ENCODE measurements at places on chromosomes 3 and 15.

DNA sequence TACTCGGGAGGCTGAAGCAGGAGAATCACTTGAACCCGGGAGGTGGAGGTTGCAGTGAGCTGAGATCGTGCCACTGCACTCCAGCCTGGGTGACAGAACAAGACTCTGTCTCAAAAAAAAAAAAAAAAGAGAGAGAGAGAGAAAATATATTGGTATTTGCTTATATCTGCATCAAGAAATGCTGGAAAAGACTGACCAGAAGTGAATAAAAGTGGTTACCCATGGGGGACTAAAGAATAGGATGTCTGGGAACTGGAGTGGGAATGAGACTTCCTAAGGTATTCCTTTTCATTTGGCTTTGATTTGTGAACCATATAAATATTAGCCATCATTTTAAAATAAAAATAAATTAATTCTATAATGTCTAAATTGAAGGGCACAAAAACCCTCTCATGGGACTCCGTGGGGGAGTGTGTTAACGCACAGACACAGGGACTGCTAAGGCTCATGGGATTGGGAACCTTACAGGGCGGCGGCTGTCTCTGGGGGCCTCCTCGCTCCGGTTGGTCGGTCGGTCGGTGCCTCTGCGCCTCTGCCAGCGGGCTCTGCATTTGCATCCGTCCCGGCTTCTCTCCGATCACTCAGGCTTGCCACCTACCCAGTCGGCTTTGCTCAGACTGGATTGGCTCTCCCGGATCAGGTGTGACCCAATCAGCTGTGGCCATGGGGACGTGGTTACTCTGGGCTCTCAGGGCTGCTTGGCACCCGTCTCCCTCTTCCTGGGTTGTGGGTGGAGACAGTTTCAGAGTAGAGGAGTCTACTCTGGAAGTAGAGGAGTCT lies 12.7 kb upstream of the TSPAN3 start:
- peak; percentile 76 for DNase-seq

DNA sequence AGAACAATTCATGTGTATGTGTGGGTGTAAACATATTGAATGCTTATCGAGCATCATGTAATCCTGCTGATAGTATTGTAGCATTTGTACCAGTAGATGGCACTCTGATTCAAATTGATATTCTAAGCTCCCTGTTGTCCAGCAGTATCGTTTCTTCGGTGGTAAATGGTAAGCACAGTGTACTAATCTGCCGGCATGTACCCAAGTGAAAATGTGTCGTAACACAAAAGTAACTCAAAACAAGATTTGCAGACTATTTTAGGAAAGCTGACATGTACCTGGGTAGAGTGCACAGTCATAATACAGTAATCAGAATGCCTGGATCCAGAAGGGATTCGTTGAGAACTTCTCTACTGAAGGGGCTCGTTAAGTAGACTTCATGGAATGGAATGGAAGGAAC lies 31.7 kb upstream of the MNS1 start:
- DNase-seq = no peak

GRCh38 chr15:33159726-33160453 lies 34.6 kb downstream of the FMN1 start:
- DNase-seq = no peak

DNA sequence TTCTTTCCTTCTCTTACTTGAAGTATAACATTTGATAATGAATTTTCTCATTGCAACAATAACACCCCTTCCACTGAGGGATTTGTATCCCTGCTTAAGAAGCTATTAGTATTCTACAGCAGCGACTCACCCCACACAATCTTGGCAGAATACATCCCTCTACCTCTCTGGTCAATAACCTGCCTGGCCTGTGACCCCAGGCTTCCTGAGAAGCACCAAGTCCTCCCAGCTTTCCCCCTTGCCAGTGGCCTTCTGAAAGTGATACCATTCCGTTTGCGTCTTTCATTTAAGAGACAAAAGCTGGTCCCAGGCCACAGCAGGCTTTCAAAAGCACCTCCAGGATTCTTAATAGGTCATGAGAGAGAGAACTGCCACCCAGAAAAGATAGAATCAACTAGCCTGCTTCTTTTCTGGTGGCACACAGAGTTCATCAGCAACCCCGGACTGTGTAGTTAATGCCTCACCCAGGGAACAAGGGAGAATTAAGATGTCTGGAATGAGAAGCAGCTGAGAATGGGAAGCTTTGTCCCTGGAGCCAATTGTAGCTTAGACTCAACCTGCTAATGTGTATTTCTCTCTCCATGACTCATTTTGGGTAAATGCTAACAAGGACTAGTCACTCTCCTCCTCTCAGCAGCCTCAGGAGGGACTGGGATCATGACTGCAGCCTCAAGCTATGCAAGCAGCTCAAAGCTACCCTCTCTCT lies 101.0 kb upstream of the CPNE4 start:
- no peak for DNase-seq

DNA sequence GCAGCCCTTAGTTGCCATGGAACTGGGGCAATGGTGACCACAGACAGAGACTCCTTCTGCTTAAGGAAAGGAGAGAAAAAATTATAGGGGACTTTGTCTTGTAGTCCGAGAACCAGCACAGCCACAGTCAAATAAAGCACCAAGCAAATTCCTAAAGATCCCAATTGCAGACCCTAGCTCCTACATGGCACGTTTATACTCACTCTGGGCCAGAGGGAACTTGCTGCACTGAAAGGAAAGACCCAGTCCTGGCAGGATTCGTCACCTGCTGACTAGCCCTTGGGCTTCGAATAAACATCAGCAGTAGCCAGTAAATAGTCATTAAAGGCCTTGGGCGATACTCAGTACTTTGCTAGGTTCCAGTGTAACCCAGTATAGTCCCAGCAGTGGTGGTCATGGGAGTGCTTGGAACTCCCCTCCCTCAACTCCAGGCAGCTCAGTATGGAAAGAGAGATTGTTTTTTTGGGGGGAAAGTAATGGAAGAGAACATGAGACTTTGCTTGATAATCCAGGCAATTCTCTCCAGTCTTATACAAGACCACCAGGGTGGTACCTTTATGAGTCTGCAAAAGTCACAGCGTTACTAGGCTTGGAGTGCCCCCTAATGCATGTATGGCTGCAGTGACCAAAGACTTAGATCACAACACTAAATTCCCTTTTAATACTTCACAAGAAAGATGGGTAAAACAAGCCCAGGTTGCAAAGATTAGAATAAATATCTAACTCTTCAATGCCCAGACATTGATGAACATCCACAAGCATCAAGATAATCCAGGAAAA lies 66.4 kb upstream of the AGTR1 start:
- no peak for DNase-seq

DNA sequence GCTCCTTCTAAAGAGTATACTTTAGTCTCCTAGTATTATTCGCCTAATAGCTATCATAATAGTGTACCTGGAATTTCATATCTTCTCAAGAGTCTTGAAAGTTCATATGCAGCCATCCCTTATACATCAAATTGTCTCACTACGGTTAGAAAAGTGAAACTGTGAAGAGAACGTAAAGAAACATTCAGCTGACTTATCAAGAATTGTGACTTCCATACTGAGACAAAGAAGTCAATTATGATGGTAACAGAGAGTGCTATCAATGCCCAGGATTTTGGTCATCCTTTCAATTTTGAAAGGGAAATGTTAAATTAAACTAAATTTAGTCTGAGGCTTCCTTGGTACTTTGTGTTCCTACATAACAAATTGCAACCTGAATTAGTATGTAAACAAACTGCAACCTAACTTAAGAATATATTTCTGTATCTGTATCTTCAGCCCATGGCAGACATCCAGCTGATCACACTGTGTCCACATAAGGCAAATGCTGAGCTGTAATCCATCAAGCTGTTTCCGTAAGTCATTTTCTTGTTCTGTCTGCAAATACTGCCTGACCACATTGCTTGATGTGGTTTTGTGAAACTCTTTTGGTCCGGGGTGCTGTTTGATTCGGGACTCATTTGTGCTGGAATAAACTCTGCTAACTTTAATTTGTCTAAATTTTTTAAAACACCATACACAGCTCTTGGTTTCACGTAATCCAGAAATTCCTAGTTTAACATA lies 469.6 kb downstream of the SI start:
- DNase-seq = no peak

- DNase-seq = no peak
Measured at GRCh38 chr3:10557781-10558373, 52.5 kb upstream of the ATP2B2 start.

GRCh38 chr15:79089331-79089889 lies 1.2 kb downstream of the RASGRF1 start:
- no peak for DNase-seq

DNA sequence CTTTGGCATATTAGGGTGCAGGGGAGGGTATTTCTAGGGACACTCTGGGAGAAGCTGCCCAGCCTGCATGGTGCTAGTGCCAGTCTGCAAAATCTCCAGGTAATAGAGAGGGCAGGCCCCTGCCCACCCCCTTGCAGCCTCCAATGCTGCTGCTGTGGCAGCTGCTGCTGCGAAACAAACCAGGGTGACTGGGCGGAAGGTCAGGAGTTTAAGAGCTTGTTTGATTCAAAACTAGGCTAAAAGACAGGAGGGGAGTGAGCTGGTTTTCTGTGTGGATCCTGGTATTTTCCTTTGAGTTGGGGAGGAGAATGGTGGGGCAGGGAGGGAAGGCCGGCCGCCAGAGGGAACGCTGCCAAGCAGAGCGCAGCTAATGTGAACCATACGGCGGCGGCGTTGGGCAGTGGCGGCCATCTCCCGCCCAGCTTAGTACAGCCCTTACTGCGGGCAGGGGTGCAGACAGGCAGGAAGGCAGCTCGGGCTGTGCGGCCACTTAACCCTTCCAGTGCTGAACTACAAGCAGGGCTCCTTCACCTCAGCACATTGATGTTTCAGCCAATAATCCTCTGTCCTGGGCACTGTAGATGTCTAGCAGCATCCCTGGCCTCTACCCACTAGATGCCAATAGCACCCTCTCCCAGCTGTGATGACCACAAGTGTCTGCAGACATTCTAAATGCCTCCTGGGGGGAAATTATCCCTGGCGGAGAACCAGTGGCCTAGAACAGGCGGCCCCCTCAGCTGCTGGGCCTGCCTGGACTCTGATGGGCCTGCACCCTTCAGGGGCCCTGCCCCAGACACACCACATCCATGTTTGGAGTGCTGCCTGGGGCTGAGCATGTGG lies 125.7 kb downstream of the EEFSEC start:
- DNase-seq = no peak

DNA sequence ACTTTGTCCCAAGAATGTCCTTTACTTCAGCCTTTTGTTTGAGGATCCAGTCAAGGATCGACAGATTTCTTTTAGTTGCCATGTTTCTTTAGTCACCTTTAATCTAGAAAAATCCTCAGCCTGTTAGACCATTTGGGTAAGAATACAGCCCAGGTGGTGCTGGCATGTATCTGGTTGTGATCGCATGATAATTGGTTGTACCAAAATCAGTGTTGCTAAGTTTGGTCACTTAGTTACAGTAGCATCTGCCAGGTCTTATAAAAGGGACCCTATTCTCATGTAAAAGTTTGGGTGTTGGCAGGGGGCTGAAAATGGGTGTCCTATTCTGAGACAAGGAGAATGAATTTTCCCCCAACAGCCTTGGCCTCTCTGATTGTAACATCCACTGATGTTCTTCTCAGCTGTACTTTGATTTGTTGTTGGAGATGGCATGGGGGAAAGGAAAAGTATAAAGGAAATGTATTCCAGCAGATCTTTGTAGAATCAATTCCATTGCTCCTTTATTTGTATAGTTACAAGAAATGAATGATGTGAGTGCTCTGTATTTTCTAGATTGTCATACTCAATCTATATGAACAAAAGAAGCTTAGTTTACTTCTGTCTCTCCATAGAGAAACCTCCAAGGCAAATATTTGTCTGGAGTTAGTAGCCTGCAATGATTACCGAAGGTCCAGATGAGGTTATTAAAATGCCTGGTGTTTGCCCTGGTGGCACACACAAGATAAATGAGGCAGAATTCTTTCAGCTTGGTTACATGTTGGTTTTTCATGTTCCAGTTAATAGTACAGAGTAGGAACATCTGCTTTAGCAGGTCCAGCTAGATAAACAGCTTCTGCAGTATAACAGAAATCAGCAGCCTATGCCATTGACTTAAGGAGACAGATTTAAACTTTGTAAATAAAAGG lies 65.7 kb downstream of the CMTM8 start:
- DNase-seq = no peak

DNA sequence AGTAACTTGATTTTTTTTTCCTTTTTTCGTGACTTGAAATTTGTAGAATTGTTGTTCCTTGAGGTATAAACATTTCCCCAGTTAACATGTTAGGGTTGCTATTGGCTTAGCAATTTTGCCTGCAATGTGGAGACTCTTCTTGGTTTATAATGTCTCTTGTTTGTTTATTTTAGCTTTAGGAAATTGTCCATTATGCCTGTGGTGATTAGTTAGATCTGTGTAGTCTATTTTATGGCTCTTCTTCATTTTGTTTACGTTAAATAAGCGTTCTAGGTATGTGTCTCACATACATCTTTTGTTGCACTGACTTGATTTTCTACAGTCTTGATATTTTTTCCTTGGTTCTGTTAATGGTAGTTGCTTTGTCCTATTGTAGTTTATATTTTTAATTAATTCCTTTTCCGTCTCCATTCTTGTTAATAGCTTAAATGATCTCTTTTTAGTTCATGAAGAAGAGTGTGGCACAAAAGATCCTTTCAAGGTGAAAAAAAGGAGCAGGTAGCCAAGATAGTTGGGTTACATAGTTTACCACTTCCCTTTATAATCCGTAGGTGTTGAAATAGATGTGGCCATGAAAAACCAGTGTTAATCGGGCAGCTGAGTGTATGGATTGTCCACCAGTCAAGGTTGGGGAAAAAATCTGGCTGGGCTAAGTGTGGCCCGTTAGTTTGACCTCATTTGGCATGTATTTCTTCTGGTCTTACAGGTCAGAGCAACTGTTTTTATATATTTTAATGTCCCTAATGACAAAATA lies 12.1 kb downstream of the IQGAP1 start:
- no peak for DNase-seq

- DNase-seq = no peak
Measured at GRCh38 chr15:52232327-52232726, 41.1 kb upstream of the GNB5 start.

DNA sequence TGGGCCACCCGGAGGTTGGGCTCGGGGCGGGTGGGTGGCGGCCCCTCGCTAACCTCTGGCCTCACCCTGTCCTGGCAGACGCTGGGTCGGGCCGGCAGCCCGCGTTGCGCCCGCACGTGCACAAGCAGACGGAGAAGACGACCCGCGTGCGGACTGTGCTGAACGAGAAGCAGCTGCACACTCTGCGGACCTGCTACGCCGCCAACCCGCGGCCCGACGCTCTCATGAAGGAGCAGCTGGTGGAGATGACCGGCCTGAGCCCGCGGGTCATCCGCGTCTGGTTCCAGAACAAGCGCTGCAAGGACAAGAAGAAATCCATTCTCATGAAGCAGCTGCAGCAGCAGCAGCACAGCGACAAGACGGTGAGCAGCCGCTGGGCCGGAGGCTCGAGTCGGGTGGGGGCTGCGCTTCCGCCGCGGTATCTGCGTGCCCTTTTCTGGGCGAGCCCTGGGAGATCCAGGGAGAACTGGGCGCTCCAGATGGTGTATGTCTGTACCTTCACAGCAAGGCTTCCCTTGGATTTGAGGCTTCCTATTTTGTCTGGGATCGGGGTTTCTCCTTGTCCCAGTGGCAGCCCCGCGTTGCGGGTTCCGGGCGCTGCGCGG lies 3.7 kb downstream of the ISL2 start:
- no peak for DNase-seq

- DNase-seq = no peak
Measured at GRCh38 chr15:71463156-71463665, 347.1 kb upstream of the NR2E3 start.

- DNase-seq = no peak
Measured at GRCh38 chr3:142931222-142931621, 32.3 kb downstream of the PAQR9 start.

Data from tibial artery (tissue), 4 donors.